ENCODE measurements at places on chromosomes 6 and 20.

DNA sequence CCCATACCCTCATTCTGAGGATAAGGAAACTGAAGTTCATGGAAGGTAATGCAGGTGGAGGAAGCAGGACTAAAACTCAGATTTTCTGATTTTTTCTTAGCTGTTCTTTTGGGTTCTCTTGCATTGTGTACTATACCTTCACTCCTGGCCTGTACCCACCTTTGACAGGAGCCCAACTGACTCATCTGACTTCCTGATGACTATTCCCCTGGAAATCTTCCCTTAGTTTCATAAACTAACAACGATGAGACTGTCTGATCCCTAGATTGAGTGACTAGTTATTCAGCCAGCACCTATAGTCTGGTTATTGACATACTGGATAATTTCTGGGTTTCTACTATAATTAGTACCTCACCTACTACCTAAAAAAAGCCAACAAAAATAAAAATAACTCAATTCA, 10.1 kb downstream of the CRYBG1 start:
- no peak for DNase-seq

- DNase-seq, result no peak
Observed at GRCh38 chr6:42938987-42939809, 9.9 kb downstream of the CNPY3 start.

DNA sequence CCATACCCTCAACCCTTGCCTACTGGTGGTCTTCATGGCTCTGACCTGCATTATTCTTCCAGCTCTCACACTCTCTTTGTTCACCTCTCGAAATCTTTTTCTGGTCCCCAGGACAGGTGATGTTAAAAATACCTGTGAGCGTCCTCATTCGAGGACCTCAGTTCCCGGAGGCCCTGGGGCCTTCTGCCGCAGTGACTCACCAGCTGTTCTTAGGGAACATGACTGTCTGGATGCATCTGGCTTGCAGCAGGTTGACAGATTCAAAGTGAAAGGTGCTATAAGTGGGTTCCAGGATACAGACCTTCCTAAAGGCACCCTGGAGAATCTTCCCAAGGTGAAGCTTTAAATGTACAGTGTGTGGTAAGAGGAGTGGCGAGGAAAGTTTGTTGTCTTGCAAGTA, 210.4 kb upstream of the KCNG1 start:
- no peak for DNase-seq

GRCh38 chr6:30614044-30614842, 2.8 kb downstream of the PPP1R10 start:
- DNase-seq, result no peak

- no peak for DNase-seq
Observed at GRCh38 chr6:52359403-52359802, 2.5 kb upstream of the PAQR8 start.

DNA sequence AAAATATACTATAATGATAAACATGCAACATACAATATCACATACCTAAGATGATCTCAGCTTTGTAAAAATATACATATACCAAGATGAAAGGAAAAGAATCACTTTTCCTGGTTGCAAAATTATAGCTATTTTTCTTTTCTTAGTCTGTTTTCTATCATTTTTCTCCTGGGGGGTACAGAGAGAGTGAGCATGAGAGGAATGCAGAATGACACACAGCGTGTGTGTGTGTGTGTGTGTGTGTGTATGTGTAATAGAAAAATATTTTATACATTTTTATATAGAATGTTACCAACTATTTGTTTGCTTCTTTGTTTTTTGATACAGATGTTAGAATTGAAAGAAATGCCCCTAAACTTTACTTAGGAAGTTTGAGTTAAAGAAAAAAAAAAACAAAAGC, 64.3 kb downstream of the FAM83B start:
- no peak for DNase-seq

DNA sequence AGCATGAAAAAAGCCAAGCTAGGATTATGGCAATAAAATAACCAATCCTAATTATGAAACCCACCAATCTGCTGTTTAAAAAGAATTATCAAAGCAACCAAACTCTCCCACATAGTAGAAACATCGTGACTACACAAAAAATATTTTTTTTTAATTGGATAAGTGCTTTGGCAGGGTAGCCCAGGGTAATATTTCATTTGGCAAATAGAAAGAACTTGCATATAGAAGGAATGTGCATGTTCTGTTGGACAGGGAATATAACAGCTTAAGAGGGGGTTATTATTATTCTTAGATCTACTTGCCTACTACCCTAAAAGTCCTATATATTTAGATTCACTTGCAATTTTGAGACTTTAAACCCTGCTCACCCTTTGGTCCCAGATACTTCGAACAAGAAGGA, 972 bp downstream of the GSTA3 start:
- DNase-seq, result no peak

DNA sequence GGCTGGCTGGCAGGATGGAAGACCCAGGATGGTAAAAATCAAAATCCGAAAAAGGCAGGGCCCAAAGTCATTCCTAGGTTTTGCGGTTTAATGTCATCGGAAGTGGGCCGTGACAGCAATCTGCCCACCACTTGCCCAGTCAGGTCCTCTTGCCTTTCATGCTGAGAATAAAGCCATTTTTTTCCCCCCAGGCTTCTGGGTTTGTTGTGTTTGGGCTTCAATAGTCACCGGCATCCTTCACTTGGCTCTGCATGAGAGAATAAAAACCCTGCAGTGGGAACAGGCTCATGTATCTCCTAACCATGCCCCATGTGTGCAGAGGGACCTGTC, 56.1 kb downstream of the MEP1A start:
- DNase-seq, result no peak

DNA sequence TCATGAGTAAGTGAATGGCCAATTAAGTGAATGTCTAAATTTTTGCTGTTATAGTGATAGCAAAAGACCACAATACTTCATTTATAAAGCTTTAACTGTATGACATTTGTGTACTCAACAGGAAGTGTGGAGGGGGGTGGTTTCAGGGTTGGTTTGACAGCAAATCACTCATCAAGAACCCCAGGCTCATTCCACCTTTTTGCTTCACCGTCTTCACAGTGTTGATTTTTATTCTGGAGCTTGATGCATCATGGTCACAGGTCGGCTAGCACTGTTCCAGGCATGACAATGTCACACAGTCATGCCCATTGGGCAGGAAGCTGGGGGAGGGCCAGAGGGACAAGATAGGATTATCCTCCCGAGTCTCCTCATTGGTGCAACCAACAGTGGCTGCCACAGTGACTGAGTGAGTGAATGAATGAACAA, 75.0 kb downstream of the MDGA1 start:
- DNase-seq, result no peak

DNA sequence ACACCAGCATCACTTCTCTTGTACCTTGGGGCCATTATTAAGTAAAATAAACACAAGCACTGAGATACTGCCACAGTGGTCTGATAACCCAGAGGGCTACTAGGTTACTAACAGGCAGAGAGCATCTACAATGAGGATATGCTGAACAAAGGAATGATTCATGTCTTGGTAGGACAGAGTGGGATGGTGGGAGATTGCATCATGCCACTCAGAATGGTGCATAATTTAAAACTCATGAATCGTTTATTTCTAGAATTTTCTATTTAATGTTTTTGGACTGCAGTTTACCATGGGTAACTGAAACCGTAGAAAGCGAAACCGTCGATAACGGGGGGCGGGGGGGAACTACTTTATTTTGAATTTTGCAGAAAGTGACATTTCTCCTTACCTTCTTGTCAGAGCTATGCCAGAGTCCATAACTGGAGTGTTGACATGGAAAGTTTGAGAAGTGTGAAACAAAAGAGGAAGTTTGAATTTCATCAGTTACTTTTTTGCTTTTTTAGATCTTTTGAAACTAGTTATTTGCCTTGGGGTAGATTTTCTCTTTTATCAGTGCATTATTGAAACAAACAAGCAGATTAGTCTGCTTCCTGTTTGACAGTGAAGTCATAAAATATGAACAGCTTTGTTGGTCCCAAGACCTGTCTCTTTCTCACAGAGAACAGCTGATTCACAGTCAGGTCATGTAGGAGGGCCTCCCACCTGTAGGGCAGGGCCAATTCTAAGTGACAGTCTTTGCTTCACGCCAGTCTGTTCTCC, 124.9 kb downstream of the KLHL32 start:
- DNase-seq, result no peak

- no peak for DNase-seq
Observed at GRCh38 chr6:139765825-139766285, 391.4 kb upstream of the CITED2 start.

- DNase-seq, result no peak
Observed at GRCh38 chr6:165876588-165876987, 213.5 kb upstream of the PDE10A start.

DNA sequence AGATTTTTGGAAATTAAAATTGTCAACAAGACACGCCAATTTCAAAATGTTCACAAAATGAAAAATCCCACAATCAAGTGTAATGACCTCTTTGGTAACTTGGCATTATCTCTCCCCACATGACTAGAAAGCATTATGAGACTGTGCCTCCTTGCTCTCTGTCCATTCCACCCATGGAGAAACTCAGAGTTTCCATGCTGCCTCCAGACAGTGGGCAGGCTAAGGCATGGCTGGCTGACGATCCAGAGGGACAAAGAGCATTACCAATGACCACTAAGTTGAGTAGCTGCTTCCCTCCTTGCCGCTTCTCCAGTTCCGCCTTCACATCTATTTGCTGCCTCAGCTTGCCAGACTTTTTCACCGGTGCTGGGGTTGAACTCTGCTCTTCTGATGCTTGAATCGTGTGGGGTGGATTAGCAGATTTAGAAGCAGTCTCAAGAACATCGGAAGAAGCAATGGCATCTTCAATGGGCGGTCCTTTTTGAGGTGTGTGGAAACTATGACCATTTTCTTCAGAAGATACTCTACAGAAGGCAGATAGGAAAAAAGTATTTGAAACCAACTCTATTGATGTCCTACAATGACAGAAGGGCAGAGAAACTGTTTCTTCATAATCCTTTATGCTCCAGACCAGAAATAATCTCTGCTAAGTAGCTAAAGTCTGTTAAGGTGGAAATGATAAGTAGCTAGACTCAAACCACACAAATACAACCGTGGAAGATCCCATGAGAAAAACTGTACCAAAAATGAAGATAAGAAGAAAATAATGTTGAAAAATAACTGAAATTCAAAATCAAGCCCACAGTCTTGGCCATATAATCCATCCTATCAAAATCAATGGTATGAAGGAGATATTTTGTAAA, 47.5 kb upstream of the ALDH8A1 start:
- DNase-seq, result no peak

GRCh38 chr6:27081931-27082330, 165.6 kb upstream of the PRSS16 start:
- DNase-seq, result no peak
